AG08396 (cell line): ENCODE measurements at places on chromosomes 5 and 9.
A peak's percentile ranks its signal among the peaks of the same experiment; 100 is the strongest.

DNA sequence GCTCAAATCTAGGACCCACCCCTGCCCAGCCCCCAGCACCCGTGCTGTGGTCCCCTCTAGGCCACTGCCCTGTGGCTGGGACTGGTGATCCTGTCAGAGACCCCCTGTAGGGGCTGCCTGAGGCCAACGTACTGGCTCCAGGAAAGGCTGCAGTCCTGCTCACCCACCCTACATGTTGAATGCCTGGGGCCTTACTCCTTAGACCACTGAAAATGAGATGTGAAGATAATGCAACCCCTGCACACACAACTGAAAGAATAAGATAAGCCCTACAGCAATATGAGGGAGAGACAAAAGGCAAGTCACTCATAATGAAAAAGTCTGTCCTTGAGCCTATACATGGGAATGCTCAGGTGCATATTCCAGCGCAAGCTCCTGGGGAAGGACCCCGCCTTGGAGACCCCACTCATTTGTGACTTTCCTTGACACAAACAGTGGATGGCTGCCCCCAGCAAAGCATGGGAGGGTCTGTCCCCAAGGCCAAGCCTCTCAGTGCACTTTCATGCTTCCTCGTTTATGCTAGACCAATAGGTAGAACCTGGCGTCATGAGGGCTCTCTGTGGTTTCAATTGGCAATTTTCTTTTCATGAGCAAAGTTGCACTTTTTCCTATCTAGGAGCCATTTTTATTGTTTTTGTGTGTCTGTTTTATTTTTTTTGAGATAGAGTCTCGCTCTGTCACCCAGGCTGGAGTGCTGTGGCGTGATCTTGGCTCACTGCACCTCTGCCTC, 12.5 kb upstream of the WNK2 start:
- DNase-seq, result no peak

DNA sequence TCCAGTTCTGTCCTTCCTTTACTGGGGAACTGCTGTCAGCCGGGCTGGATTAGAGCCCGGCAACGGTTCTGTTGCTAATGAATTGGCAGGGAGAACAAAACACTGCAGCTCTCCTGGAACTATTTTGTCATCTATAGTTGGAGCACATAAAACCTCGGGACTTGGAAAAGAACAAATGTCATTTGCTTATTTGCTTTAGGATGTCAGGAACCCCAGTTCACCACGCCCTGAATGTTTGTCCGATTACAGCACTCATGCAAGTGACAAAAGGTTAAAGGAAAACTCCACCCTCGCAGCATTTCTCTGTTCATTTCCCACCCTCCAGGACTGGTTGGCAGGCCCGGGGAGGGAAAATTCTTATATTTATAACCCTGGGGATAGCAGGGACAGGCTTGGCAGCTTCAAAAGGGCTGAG, 66.4 kb upstream of the PLPP1 start:
- DNase-seq, result peak; percentile 62

- no peak for DNase-seq
Measured at GRCh38 chr9:129032541-129033159, 3.8 kb upstream of the MIGA2 start.

DNA sequence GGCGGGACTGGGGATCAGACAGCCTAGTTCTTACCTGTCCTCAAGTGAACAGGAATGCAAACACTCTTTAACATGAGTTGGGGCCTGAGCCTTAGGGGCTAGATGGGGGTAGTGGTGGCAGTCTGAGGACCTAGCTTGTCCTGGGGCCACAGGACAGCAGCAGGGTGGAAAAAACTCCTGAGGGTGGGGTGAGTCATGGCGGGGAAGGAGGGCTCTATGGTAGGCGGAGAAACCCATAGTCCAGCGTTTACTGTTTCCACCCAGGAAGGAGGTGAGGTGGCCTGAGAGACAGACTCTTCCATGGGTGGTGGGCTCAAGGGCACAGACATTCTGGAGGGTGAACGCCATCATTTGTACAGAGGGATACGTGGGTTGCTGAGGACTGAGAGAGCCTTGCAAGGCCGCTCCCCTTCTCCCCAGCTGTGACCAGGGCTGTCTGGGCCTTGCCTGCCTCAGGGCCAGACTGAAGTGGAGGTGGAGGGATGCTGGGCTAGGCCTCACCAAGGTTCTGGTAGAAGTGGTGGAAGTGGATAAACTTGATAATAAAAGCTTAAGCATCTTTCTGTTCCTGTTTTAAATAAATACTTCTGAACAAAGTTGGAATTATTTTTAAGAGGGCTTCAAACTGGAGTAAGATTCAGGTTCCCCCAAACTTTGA, 1.1 kb upstream of the TSPAN17 start:
- no peak for DNase-seq

- DNase-seq, result no peak
Measured at GRCh38 chr5:88391991-88392390, 123.3 kb upstream of the TMEM161B start.

- no peak for DNase-seq
Measured at GRCh38 chr9:105363837-105364236, 84.0 kb upstream of the FSD1L start.

- DNase-seq, result no peak
Measured at GRCh38 chr9:20250791-20251190, 371.5 kb downstream of the MLLT3 start.

GRCh38 chr5:9233712-9234111, 312.2 kb downstream of the SEMA5A start:
- peak; percentile 43 for DNase-seq

DNA sequence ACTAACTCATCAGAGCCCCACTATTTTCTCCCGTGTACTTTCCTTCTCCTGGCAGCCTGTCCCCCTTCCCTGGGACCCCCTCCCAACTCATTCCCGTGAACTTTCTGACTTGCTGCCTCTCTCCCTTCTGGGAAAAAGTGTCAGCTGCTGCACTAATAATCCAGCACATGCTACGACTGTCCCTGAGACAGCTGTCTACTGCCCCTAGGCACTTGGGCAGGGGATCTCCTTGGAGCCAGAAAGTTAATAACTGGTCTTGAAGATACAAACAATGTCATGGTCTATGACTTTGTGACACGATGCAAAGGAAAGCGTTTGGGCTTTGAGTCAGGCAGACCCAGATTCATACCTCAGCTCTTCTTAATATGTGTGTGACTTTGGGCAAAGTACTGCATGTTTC, 10.1 kb upstream of the RNF183 start:
- DNase-seq, result no peak

DNA sequence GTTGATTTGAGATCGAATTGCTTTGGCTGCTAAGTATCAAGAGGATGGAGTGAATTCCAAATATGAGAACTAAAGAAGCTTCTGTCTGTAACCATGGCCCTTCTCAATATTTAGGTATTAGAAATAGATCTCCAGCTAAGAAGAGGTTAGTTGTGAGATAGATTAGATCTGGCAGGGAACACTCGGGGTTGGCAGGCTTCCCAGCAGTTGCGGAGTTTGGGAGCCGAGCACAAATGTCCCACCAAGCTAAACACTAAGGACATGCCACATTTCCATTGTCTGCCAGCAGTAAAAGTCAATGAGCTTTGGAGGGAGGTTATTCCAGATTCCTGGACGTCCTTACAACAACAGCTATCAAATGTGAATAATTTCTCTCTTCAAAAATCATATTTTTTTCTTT, 85.8 kb downstream of the TAF11L14 start:
- no peak for DNase-seq

GRCh38 chr5:119028575-119028974, 40.2 kb upstream of the DTWD2 start:
- DNase-seq, result no peak

DNA sequence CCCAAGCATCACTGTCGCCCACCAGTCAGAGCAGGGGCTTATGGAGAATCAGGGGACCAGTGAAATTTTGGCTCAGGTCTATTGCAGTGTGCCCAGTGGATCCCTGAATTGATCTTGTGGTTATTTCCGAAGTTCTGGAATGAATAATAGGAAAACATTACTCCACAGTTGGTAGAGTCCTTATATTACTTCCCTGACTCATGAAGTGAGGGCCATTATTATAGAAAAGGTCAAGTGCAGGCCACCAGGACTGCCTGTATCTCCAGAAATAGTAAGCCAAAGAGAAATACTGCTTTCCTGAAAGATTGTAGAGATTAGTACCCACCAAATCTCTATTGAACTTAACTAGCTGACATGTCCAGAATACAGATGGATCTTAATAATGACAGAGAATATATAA, 335.0 kb downstream of the NPR3 start:
- DNase-seq, result no peak

GRCh38 chr9:36148311-36149051, 11.9 kb downstream of the GLIPR2 start:
- peak; percentile 94 for DNase-seq

GRCh38 chr9:3646226-3646625, 120.4 kb upstream of the RFX3 start:
- DNase-seq, result no peak

- peak; percentile 43 for DNase-seq
Measured at GRCh38 chr5:160507221-160507721, 85.6 kb downstream of the PTTG1 start.

GRCh38 chr5:132756542-132756941, 9.3 kb downstream of the CCNI2 start:
- no peak for DNase-seq

DNA sequence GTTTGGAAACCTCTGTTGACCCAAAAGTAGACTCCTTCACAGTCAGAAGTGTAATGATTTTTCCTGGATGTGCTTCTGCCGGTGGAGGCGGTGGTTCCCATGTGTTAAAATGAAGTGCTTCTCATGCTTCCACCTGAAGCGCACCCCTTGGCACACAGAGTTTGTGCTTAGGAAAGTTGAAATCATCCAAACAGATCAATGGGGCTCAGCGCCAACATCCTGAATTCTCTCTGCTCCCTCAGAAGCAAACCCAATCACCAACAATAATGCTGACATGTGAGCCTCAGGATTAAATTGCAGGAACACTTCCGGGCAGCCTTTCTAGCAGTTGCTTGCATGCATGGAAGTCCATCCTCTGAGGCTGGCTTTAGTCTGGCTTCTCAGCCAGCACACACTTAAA, 71.0 kb downstream of the MED10 start:
- no peak for DNase-seq

DNA sequence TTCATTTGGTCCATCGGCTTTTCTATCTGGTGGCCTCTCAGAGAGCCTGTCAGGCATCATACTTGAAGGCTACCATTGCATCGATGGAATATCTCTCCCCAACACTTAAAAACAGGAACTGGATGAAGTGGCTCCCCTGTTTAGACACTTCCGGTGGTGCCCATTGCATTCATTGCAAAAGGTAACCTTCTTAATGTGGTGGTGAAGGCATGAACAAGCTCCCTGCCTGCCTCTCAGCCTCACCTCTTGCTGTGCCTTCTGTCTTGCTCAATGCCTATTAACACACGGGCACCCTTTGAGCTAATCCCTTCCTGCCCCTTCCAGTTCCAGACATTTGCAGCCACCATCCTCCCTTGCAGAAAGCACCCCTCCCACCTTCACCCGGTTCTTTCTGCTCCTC, 233.1 kb upstream of the MSX2 start:
- no peak for DNase-seq

DNA sequence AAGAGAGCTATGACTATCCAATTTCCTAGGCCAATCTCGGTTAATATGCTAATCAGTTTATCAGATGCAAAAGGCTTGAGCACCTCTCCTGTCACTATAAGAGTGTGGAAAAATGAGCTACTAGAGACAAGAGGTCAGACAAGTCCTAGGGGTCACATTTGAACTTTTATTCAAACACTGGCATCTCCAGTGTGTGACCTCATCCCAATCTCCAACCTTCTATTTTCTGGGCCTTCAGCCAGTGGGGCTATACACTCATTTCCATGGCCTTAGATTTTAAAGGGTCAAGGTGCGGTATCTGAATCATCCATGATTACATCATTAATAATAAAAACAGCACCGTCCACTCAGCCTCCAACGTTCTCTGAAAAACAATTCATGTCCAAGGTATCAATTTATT, 139.6 kb upstream of the LRRTM2 start:
- DNase-seq, result peak; percentile 76

DNA sequence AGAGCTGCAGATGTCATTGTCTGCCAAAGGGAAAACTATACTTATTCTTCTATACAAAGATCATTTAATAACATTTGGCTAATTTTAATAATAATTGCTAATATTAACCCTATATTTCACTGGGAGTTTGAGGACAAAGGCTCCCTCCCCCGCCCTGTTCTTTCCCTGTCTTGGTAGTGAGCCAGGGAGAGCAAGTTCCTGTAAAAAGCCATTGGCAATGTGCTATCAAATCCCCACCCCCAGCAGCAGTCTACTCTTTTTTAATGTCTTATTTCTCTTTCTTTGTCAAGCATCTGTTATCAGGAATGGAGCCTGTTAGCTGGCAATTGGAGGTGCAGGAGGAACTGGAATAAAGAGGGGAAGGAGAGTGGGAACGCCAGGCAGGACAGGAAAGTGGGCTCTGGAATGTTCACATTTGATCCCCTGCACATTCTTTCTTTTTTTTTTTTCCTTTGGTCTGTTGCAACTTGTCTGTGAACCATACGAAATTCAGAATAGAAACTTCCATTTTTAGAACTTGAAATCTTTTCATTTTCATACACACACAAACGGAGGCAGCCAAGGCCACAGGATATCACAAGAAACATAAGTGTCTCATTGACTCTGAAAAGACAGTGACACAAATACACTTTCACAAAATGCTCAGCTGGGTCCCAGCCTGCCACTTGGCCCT, 664.8 kb upstream of the ZNF608 start:
- DNase-seq, result peak; percentile 12

- DNase-seq, result no peak
Measured at GRCh38 chr5:173567548-173567947, 48.9 kb downstream of the BOD1 start.

GRCh38 chr5:58773744-58774441, 191.0 kb downstream of the RAB3C start:
- DNase-seq, result no peak

- no peak for DNase-seq
Measured at GRCh38 chr5:68515514-68515913, 300.0 kb downstream of the PIK3R1 start.
